ENCODE measurements at places on chromosomes 16 and 17.

GRCh38 chr17:82092628-82092994 is 5.4 kb downstream of the FASN start:
- DNase-seq = no peak

GRCh38 chr17:5780476-5780875 is 196.2 kb upstream of the NLRP1 start:
- no peak for DNase-seq

GRCh38 chr17:16512011-16512410 is 20.0 kb upstream of the LRRC75A start:
- no peak for DNase-seq

- DNase-seq = peak; percentile 21
Observed at GRCh38 chr17:49343273-49343672, 18.8 kb downstream of the ZNF652 start.

DNA sequence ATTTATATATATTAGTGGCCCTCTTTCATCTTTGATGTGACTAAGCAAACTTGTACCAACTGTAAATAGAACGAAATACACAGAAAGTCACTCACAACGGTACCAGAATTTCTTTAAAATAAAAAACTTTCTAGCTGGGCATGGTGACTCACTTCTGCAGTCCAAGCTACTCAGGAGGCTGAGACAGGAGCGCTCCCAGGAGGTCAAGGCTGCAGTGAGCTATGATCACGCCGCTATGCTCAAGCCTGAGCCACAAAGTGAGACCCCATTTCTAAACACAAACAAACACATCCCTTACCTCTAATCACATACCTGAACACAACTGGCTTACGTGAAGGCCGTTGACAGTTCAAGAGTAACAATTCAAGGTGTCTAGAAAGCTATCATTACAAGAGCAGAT is 29.7 kb downstream of the STAT5B start:
- DNase-seq = no peak

DNA sequence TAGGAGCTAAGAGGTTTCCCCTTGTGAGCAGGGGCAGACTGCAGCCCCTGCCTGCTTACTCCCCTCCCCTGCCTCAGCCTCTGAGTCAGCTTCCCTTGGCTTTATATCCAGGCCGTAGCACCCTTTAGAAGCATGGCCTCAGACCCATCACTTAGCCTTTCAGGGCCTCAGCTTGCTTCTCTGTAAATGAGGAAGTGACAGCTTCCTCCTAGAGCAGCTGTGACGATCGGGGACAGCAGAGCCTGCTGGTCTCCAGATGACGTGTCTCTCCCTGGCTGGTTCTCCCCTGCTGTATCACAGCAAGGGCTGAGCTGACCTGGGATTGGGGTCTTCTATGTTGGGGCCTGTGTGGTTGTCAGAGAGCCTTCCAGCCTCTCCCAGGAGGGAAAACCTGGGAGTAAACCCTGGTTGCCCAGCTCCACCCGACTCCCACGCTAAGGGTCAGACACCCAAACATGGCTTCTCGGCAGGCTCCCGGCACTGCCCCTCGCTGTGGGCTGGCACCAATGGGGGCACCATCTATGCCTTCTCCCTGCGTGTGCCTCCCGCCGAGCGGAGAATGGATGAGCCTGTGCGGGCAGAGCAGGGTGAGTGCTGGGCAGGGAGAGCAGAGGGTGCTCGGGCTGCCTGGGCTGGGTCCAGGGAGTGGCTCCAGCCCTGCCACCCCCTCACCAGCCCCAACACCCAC is 16.3 kb upstream of the MYO15B start:
- DNase-seq = no peak

GRCh38 chr17:36945959-36946725 is 2.6 kb upstream of the AATF start:
- DNase-seq = no peak

GRCh38 chr16:84813141-84813934 is 6.4 kb upstream of the CRISPLD2 start:
- DNase-seq = no peak

- DNase-seq = no peak
Observed at GRCh38 chr16:11004973-11005610, 60.7 kb downstream of the CLEC16A start.

GRCh38 chr16:84942786-84943185 is 68.5 kb downstream of the ZDHHC7 start:
- no peak for DNase-seq

GRCh38 chr17:44502598-44503146 is 534 bp downstream of the GPATCH8 start:
- DNase-seq = no peak

GRCh38 chr17:56917559-56918296 is 3.9 kb upstream of the TRIM25 start:
- no peak for DNase-seq

- DNase-seq = no peak
Observed at GRCh38 chr17:42709561-42709960, 27.2 kb downstream of the CNTNAP1 start.

GRCh38 chr17:81518785-81519283 is 6.2 kb upstream of the ACTG1 start:
- DNase-seq = no peak

- DNase-seq = no peak
Observed at GRCh38 chr17:10205549-10206185, 7.3 kb upstream of the GAS7 start.

DNA sequence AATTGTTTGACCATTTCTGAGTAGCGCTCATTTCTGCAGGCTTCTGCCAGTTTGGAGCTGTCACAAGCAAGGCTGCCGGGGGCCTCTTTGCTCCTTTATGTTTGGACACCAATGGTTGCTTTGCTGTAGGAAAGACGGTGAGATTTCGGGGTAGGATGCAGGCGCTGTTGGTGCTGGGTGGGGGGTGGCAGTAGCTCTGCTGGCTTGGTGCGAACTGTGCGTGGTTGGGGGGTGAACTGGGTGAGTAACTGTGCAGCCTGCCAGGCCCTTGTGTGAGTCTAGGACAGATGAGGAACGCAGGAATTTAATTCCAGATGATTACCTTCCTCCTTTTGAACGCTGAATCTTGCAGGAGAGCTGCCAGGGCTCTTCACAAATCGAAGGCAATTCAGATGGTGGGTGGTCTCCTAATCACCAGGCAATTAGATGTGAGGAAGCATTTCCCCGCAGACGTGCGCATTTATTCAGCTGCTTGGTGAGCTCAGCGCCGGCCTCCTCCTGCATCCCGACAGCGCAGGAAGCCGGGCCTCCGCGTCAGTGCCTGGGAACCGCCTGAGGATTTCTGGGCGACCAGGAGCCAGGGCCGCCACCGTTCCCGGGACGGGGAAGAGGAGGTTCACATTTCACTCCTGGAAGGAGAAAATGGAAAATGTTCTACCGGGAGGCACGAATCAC is 154.4 kb downstream of the FOXL1 start:
- no peak for DNase-seq

GRCh38 chr16:76749780-76750375 is 441.1 kb upstream of the MON1B start:
- DNase-seq = no peak

- DNase-seq = no peak
Observed at GRCh38 chr17:51706093-51706492, 445.7 kb downstream of the UTP18 start.
